Ascending aorta (tissue), 2 donors: ENCODE measurements at places on chromosomes 6 and 20. TPM values are rescaled to one million over a fixed set of nuclear protein-coding genes. Genes with fewer than 3 reads are reported as not detected.

DNA sequence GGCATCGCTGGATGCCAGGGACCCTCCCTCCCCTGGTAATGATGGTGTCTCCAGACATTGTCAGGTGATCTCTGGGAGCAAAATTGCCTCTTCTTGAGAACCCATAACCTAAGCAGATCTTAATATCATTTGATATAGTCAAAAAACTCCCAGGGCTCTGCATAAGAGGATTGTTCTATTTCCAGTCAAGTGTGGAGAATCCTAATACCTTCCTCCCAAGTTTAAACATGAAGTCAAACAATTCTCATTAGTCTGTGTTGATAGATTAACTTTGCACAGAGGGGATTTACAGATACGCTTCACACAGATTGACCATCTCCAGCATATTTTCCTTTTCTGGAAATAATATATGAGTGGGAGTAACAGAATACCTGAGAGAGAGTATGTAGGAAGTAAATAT, 10.5 kb downstream of the EYA4 start:
- H3K27me3 ChIP-seq = no peaks in the 10 kb centered on the region
- DNase-seq = no peak
- no peak overlapping the region for H3K27ac ChIP-seq

DNA sequence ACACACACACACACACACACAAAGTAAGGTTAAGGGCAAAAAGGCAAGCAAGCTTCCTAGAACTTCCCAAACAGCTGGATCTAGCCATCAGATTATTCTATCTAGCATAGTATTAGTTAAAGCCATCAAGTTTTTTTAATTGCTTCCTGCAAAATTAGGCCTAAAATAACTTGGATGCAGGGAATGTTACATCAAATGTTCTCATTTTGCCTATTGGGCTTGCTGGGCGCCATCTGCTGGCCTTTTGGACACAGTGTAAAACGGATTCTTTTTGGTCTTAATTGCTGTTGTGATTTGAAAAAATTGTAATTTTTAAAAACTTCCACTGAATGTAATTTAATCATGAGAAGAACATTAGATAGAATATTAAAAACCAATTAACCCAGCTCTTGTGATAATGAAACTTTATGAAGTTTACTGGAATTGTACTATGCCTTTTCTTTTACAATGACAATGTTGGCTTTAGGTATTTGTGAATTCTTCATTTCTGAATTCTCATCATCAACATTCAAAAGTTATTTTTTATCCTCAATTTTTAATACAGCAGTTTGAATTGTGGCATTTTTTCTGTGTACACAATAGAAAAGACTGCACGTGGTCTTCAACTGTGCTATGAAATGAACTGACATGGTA, 6.8 kb downstream of the MKKS start:
- no peaks in the 10 kb centered on the region for H3K36me3 ChIP-seq
- DNase-seq = no peak
- H3K4me3 ChIP-seq = no peak overlapping the region
- no peak overlapping the region for H3K27ac ChIP-seq

GRCh38 chr6:31350196-31351032, 6.6 kb downstream of the HLA-B start:
- no peak for DNase-seq
- H3K4me1 ChIP-seq = no peaks in the 10 kb centered on the region
- H3K27me3 ChIP-seq = no peaks in the 10 kb centered on the region
- no peak overlapping the region for H3K27ac ChIP-seq
- H3K36me3 ChIP-seq = peaks cover 3% of the 10 kb centered on the region

Gene GPR63
- total RNA-seq = 0.85 TPM

DNA sequence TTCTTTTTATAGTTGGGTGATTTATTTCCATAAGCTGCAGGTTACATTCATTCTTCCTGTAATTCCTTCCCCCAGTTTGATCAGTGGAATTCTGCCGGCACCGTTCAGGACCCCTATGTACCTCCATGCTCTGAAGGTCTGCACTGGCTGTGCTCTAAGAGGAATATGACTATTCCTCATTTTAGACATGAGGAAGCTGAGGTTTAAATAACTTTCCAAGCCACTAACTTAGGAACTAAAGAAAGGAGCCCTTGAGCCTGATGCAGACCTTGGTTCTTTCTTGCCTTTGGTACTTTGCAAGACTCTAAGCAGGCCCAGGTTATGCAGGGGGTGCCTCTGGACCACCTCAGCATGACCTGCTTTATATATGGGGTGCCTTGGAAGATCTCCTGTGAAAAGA, 318.5 kb downstream of the QKI start:
- no peaks in the 10 kb centered on the region for H3K36me3 ChIP-seq
- no peaks in the 10 kb centered on the region for H3K4me1 ChIP-seq
- no peak overlapping the region for H3K4me3 ChIP-seq
- no peak for DNase-seq
- no peak overlapping the region for H3K27ac ChIP-seq
- no peaks in the 10 kb centered on the region for H3K27me3 ChIP-seq

- H3K4me1 ChIP-seq = no peaks in the 10 kb centered on the region
- no peaks in the 10 kb centered on the region for H3K27me3 ChIP-seq
- H3K4me3 ChIP-seq = no peak overlapping the region
- H3K27ac ChIP-seq = no peak overlapping the region
- no peak for DNase-seq
- no peaks in the 10 kb centered on the region for H3K36me3 ChIP-seq
Observed at GRCh38 chr6:69827276-69827893, 30.6 kb upstream of the LMBRD1 start.

GRCh38 chr6:153618371-153619322, 420.4 kb upstream of the OPRM1 start:
- H3K4me3 ChIP-seq = no peak overlapping the region
- peaks cover 19% of the 10 kb centered on the region for H3K4me1 ChIP-seq
- H3K27ac ChIP-seq = peak overlapping the region; percentile 9
- no peak for DNase-seq

DNA sequence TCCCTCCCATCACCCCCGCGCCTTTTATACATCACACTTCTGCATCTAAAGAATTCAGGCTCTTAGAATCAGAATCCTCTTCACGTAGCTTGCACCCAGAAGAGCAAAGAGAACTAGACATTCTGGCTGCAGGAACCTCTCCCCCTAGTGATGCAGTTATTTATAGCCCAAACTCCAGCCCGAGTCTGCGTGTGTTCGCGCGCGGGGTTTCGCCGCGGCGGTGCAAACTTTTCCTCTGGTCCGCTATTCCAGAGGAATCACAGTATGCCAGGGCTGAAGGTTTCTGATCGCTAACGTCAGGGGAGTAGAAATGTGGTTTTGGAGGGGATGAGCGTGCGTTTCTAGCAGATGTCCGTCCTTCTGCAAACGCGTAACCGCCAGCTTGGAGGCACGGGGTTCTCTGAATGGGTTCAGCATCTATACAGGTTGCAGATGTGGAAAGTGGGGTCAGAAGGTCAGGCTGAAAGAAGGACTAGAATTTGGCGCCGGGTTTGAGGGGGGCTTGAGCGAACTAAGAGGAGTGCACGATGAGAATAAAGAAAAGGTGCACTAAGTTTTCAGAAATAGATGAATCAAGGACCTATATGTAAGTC, 1.8 kb downstream of the EPHA7 start:
- H3K36me3 ChIP-seq = no peaks in the 10 kb centered on the region
- peaks cover 9% of the 10 kb centered on the region for H3K4me1 ChIP-seq
- peaks cover 7% of the 10 kb centered on the region for H3K27me3 ChIP-seq
- H3K27ac ChIP-seq = no peak overlapping the region

Gene BMP5
- total RNA-seq = not detected

Gene NEURL2
- 4.0 TPM for total RNA-seq

- H3K36me3 ChIP-seq = no peaks in the 10 kb centered on the region
- no peak overlapping the region for H3K27ac ChIP-seq
- no peak for DNase-seq
Observed at GRCh38 chr6:157838718-157839430, 15.8 kb downstream of the SNX9 start.

- no peak overlapping the region for H3K27ac ChIP-seq
- H3K4me3 ChIP-seq = no peak overlapping the region
- no peak for DNase-seq
- no peaks in the 10 kb centered on the region for H3K27me3 ChIP-seq
- no peaks in the 10 kb centered on the region for H3K4me1 ChIP-seq
- H3K36me3 ChIP-seq = no peaks in the 10 kb centered on the region
Observed at GRCh38 chr6:137286916-137287315, 67.7 kb upstream of the IFNGR1 start.

GRCh38 chr6:139550361-139550760, 175.9 kb upstream of the CITED2 start:
- H3K4me1 ChIP-seq = no peaks in the 10 kb centered on the region
- no peaks in the 10 kb centered on the region for H3K27me3 ChIP-seq
- no peaks in the 10 kb centered on the region for H3K36me3 ChIP-seq
- DNase-seq = no peak
- H3K4me3 ChIP-seq = no peak overlapping the region
- no peak overlapping the region for H3K27ac ChIP-seq

Gene STK4
- 20.6 TPM for total RNA-seq

GRCh38 chr6:161218222-161218621, 55.6 kb downstream of the AGPAT4 start:
- no peaks in the 10 kb centered on the region for H3K4me1 ChIP-seq
- no peaks in the 10 kb centered on the region for H3K27me3 ChIP-seq
- no peaks in the 10 kb centered on the region for H3K36me3 ChIP-seq
- no peak overlapping the region for H3K4me3 ChIP-seq
- no peak overlapping the region for H3K27ac ChIP-seq
- DNase-seq = no peak

Gene TMEM244
- not detected for total RNA-seq

DNA sequence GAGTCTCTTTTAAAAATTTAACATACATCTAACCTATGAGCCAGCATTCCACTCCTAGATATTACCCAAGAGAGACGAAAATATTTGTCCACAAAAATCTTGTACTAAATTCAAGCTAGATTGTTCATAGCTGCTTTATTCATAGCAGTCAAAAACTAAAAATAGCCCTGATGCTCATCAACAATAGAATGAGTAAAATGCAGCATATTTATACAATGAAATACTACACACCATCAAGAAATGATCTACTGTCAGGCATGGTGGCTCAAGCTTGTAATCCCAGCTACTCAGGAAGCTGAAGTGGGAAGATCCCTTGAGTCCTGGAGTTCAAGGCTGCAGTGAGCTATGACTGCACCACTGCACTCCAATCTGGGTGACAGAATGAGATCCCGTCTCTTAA, 22.0 kb upstream of the SRC start:
- H3K27me3 ChIP-seq = no peaks in the 10 kb centered on the region
- no peak for DNase-seq
- H3K27ac ChIP-seq = no peak overlapping the region
- no peaks in the 10 kb centered on the region for H3K36me3 ChIP-seq
- H3K4me3 ChIP-seq = no peak overlapping the region

Gene VARS1
- total RNA-seq = 48.3 TPM

Gene SLC25A27
- 11.7 TPM for total RNA-seq

Gene HLA-DOB
- not detected for total RNA-seq

Gene POM121L2
- total RNA-seq = not detected

Gene NTSR1
- not detected for total RNA-seq

DNA sequence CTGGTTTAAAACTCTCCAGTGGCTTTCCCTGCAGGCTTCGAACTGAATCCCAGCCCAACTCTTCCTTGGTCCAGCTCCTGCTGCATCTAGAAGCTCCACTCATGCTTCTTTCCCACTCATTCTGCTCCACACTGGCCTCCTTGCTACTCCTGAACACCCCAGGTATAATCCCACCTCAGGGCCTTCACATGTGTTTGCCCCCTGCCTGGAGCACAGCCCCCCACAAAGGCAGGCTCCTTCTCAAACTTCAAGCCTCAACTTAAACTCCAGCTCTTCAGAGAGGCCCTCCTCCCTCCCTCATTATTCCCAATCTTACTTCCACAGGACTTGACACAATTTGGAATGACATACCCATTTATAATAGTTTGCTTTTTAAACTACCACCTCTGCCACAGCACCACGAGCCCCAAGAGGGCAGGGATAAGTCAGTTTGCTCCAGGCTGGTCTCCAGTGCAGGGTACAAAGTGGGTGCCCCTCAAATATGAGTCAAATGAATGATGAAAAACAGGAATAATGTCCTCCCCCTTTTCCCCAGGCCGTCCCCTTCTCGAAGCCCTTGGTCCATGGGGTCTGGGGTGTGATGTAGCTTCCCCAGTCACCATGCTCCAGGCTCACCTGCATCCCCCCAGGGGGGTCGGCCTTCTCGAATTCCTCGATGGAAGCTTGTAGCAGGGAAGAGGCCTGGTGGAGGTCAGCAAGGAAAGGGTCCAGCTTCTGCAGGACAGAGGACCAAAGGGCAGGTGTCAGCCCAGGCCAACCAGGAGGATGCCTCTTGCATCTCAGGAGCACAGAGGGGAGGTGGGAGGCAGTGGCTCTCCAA, 37.4 kb downstream of the KIAA1755 start:
- no peak for DNase-seq
- H3K27ac ChIP-seq = no peak overlapping the region
- peaks cover 6% of the 10 kb centered on the region for H3K4me1 ChIP-seq
- H3K36me3 ChIP-seq = peaks cover 14% of the 10 kb centered on the region

Gene HLA-DPB1
- total RNA-seq = 72.7 TPM

DNA sequence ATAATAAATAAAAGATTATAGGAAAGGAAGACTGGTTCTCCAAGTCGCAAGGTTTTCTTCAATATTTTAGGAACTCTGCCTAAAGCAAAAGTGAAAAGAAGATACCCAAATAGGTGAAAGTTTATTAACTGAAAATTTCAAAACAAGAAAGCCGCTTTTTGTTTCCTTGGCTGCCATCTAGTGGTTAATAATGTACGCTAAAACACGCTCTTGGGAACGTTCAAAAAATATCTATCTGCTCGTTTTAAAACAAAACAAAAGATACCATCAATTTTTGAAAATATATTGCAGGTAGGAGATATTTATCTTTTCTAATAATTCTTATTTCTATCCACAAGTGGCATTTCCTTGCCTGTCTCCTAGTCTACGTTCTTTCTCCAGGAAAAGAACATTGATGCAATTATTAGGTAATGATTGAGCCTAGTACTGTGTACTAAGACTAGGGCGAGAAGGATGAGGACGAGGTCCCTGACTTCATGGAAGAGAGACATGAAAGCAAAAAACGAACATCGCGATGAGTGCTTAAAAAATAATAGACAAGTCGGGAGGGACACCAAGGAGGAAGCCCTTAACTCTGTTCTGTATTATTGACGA, 97.2 kb downstream of the SPTLC3 start:
- no peak overlapping the region for H3K27ac ChIP-seq
- H3K36me3 ChIP-seq = no peaks in the 10 kb centered on the region
- H3K4me3 ChIP-seq = no peak overlapping the region
- H3K27me3 ChIP-seq = no peaks in the 10 kb centered on the region
